ENCODE measurements at places on chromosomes 7 and 10.

GRCh38 chr7:116561697-116562483, 37.1 kb downstream of the CAV1 start:
- no peak for DNase-seq

GRCh38 chr7:25643286-25643685, 415.0 kb upstream of the NPVF start:
- no peak for DNase-seq

GRCh38 chr7:7914547-7914946, 54.0 kb upstream of the GLCCI1 start:
- DNase-seq = no peak

DNA sequence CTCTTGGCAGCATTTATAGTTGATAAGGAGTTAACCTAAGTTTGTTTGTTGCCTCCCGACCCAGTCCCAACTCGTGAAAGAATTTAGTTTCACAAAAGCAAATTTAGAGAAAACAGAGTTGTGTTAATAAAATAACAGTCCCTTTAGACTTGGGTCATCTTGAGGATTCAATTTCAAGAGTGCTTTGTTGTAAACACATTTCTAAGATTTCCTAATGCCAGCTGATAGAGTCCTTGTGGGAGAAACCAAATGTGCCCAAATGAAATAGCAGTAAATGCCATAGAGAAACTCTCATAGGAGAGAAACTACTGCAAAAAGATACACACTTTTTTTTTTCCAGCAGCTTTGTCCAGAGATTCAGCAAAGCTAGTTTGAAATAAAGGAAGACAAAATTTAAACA, 211.3 kb upstream of the BMPER start:
- no peak for DNase-seq

DNA sequence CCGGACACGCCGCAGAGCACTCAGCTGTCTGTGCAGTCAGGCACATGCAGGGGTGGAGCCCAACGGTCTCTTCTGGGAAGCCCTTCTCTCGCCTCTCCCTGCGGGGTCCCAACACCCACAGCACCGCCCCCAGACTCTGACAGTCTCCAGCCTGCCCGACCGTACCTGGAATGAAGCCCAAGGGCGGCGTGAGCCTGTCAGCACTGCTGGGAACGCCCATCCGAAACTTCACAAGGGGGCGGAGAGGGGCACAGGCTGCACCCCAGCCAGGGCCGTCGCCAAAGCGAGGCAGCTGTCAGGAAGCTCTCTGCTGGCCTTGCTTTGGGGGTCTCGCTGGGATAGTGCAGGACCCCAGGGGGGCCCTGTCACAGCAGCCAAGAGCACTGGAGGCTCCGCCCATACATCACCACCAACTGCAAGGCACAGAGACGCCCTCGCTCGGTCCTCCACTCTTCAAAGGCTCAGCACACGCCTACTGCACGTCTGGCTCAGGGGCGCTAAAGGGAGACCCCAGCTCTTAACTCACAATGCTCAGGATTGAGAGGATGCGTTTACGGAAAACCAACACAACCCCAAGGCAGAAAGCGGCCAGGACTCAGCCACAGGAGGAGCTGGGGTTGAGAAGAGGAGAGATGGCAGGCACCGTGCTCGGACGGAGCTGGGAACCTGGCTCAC, 30.9 kb downstream of the MAD1L1 start:
- no peak for DNase-seq

GRCh38 chr7:22885797-22886261, 63.2 kb upstream of the TOMM7 start:
- peak; percentile 19 for DNase-seq

- DNase-seq = no peak
These were observed 840.8 kb downstream of the GRM8 start for GRCh38 chr7:126411821-126412383.

DNA sequence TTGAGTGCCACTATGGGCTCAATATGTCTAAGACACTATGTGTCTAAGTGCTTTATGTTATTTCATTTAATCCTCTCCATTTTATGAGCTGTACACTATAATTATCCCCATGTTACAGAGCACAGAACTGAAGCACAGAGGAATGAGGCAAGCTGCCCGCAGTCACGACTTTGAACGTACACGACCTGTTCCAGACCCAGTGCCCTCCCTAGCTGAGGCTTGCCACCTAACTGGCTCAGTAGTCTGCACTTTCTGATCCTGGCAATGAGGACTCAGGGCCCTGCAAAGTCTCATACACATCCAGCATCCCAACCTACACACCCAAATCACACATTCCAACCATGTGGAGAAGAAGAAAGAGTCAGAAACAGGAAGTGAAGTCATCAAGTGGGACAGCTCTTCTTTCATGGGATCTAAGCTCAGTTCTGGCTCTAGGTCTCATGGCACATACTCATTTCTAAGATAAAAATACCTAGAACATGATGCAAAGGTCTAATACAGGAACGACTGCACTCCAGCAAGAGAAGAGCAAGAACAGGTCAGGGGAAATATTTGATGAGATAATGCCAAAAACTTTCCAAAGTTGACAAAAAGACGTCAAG, 42.4 kb upstream of the DDC start:
- DNase-seq = no peak

GRCh38 chr10:123301077-123301857, 147.1 kb downstream of the BUB3 start:
- no peak for DNase-seq

GRCh38 chr10:69343905-69344304, 65.6 kb downstream of the HK1 start:
- DNase-seq = no peak

DNA sequence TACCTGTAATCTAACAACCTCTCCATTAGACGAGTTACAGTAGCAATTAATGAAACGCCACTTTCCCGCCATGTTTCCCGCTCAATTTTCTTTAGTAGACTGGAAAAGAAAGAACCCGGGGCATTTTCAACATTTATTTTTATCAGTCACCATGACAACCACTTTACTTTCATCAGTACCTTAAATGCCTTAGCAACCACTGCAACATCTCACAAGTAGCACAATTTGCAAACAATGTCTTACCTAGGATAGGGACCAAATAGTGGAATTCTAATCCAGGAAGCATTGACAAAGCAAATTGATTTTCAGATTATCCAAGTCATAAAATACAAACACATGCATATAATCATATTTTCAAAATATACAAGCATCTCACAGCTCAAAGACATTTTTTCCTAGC, 221.6 kb upstream of the IMMP2L start:
- no peak for DNase-seq

All from stimulated activated CD8-positive, alpha-beta memory T cell treated with anti-CD3 and anti-CD28 coated beads, Interleukin-4, amount 100 ng/mL, for 4 hours (primary cell).